ENCODE measurements at places on chromosomes 4 and X.

GRCh38 chr4:33171873-33172525, 2451.8 kb downstream of the PCDH7 start:
- no peak for DNase-seq

- peak; percentile 45 for DNase-seq
These were observed 197.9 kb downstream of the MGST2 start for GRCh38 chr4:139863531-139863930.

- DNase-seq, result no peak
These were observed 24.7 kb downstream of the EIF2S3 start for GRCh38 chrX:24079411-24079810.

DNA sequence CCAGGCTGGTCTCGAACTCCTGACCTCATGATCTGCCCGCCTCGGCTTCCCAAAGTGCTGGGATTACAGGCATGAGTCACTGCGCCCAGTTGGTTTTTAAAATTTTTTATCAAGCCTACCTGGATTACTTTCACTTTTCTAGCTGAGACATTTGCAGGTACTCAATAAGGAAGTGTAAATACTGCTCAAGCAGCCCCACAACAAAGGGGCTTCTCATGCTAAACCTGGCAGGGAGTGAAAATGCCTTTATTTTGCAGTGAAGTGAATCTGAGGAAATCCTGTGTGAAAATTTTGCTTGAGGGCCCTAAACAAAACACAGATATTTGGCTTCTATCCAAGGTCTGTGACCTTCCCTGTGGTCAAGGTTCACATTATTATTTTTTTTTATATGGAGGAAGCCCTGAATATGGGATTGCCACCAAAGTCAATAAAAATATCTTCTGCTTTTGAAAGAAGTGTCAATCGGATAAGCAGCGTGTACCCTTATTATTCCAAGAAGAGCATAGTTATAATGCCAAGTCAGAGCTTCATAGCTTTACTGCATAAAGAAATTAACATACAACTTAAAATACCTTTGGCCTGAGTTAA, 481.0 kb downstream of the SH2D1A start:
- DNase-seq, result no peak

DNA sequence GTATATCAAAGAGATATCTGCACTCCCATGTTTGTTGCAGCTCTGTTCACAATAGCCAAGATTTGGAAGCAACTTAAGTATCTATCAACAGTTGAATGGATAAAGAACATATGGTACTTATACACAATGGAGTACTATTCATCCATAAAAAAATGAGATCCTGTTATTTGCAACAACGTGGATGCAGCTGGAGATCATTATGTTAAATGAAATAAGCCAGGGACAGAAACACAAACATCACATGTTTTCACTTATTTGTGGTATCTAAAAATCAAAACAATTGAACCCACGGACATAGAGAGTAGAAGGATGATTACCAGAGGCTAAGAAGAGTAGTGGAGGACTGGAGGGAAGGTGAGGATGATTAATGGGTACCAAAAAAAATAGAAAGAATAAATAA, 14.2 kb downstream of the IQCM start:
- no peak for DNase-seq

- DNase-seq, result no peak
These were observed 46.5 kb downstream of the RELL1 start for GRCh38 chr4:37639551-37640285.

GRCh38 chr4:164748375-164748774, 5.6 kb upstream of the SMIM31 start:
- peak; percentile 32 for DNase-seq

- no peak for DNase-seq
These were observed 5.0 kb downstream of the LNX1 start for GRCh38 chr4:53586121-53586816.

DNA sequence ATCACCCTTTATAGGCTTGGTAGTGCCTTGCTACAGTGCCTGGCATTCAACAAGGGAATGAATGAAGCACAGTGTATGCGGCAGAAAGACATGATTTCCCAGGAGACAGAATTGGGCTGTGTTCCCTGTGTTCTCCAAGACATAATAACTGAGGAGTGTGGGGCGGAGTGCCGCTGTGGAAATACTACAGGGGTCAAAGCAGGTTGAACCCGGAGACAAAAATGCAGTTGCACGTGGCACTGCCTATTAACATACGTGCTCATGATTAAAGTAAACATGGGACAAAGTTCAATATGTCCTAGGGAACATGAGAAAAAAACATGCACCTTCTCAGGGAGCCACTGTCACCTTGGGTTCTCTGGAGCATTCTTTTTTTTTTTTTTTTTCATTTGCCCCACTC, 820.8 kb downstream of the RPA4 start:
- no peak for DNase-seq

GRCh38 chr4:91837608-91838029, 466.1 kb upstream of the GRID2 start:
- DNase-seq, result no peak

- no peak for DNase-seq
These were observed 29.0 kb downstream of the LRBA start for GRCh38 chr4:150986085-150986484.

- DNase-seq, result peak; percentile 76
These were observed 40.4 kb downstream of the ENPEP start for GRCh38 chr4:110516106-110516922.

DNA sequence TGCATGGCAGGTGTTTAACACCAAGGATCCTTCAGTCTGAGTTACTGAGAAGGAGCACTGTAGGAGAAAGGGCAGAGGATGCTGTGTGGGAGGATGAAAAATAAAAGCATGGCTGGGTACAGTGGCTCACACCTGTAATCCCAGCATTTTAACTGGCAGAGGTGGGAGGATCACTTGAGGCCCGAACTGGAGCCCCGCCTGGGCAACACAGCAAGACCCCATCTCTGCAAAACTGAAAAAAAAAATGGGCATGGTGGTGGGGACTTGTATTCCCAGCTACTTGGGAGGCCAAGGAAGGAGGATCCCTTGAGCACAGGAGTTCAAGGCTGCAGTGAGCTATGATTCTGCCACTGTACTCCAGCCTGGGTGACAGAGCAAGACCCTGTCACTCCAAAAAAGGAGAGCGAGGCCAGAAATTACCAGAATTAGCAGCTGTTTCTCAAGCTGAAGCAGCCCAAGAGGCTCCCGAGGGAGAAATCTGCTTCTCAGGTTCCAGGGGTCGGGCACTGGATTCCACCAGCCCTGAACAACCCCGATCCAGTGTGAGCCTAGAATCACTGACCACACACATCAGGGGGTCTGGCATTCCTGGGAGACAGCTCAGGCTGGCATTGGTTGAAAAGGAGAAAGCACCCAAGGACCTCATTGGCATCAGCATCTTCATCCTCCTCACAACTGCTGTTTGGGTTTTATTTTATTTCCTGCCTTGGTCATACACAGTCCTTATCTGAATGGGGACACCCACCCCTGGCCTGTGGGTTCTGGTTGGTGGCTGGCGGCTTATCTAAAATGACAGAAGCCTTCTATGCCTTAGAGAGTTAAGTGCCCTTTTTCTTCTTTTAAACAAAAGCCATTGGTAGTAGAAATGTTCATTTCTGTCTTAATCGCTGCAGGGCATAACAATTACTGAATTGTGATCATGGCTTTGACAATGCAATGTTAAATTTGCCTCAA, 66.3 kb upstream of the TRIM2 start:
- DNase-seq, result no peak

DNA sequence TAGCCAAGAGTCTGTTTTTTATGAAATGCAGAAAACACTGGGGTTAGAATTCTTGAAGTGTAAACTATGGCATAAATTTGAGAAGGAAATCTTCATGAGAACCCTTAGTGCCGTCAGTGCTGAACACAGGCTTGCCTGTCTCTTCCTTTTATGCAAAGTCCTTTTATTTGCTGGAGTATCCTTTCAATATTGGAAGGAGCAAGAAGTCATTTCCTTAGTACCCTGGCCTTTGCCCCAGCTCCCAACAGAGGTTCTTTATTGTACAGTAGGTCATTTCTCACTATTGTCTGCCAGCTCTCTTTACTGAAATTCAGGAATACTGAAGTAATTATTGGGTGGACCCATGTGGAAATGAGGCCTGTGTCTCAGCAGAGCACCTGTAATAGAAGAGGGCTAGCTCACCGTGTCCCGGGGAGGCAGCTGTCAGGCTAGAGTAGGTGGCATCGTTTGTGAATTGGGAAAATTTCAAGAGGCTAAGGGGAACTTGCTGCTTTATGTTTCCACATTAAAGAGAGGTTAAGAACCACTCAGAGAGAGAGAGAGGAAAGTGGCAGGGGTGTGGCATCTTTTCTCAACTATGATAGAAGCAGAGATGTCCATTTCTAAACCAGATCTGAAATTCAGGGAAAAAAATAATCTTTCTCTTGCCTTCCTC, 8.7 kb downstream of the FHDC1 start:
- no peak for DNase-seq

DNA sequence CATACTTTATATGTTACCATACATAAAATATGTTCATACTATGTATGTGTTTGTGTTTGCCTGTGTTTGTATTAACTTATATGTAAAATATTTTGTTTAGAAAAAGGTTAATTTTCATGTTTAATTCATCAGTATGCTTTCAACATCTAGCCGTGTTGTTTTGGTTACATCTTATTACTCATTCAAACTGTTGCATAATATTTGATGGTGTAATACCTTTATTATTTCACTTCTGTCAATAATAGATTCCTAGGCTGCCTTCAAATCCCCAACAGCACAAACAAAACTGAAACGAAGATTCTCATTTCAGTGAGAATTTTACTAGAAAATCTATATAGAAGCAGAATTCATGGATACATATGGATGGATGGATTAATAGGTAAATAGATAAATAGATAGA, 462.3 kb upstream of the ADGRL3 start:
- DNase-seq, result no peak

- DNase-seq, result no peak
These were observed 194.8 kb downstream of the SOWAHB start for GRCh38 chr4:76703123-76703490.

DNA sequence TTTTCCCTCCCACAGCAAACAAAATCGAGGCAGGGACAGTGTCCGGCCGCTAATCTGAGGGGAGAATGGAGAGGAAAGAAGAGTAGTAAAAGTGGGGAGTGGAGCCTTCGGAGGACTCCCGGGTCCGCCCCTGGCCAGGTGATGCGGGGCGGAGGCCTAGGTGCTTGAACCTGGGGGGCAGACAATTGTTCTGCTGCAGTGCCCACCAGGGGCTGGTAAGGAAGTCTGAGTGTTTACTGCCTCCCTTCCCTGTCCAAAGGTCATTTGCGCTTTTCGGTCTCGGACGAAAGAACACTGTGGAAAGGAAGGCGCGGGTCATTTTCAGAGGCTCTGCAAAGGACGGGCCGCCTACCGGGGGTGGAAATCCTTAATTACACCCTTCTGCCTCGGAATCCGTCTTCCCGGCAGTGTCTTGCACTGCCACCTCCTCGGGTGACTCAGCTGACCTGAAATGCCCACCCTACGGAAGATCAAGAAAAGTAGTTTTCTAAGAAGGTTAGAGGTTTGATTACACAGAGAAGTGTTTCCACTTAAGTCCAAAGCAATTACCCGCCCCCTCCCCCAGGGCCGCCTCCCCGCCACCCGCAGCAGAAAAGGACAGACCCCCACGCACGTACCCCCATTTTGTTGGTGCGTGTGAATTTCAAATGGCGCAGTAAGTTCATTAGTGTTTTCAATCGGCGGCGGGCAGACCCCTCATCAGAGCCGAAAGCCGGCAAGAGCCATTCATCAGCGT, 99.9 kb upstream of the TENM3 start:
- DNase-seq, result no peak

- DNase-seq, result no peak
These were observed 93.3 kb downstream of the HMX1 start for GRCh38 chr4:8778291-8778690.

DNA sequence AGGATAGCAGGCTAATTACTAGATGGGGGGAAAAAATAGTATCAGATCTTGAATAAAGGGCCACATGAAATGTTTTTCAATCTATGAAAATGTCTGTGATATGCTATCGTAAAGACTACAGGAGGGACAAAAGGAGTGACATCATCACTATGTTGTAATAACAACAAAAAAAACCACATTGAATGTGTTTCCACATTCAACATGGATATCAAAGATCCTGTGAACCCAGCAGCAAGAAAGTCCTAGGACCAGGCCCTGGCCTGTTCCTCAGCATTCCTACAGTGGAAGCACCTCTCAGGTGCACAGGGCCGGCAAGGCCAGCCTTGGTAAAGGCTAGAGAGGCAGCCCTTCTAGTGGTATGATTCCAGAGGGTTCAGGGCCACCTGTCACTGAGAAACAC, 118.3 kb downstream of the RELL1 start:
- peak; percentile 34 for DNase-seq

GRCh38 chrX:103626855-103627254, 1.9 kb upstream of the TCEAL1 start:
- DNase-seq, result peak; percentile 55

- DNase-seq, result peak; percentile 59
These were observed 260.9 kb upstream of the RPS6KA3 start for GRCh38 chrX:20527558-20528011.

GRCh38 chr4:102557636-102558035, 56.5 kb downstream of the NFKB1 start:
- DNase-seq, result no peak

GRCh38 chrX:108494406-108495090, 54.9 kb downstream of the COL4A5 start:
- DNase-seq, result no peak

DNA sequence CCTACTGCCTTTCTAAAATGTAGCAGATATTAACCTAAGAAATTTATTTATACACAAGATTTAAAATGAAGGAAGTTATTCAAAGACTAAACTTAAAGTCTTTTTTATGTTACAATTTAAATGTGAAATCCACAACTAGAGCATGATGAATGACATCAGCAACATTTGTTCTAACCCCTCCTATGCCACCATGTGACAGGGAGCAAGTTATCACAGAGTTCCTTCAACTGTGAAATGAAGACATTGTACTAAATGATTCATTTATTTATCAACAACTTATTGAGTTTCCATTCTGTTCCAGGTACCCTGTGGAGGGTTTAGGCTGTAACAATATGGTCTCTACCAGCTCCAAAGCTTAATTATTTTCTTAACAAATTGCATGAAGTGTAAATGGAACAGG, 76.9 kb downstream of the SLC39A8 start:
- DNase-seq, result no peak

DNA sequence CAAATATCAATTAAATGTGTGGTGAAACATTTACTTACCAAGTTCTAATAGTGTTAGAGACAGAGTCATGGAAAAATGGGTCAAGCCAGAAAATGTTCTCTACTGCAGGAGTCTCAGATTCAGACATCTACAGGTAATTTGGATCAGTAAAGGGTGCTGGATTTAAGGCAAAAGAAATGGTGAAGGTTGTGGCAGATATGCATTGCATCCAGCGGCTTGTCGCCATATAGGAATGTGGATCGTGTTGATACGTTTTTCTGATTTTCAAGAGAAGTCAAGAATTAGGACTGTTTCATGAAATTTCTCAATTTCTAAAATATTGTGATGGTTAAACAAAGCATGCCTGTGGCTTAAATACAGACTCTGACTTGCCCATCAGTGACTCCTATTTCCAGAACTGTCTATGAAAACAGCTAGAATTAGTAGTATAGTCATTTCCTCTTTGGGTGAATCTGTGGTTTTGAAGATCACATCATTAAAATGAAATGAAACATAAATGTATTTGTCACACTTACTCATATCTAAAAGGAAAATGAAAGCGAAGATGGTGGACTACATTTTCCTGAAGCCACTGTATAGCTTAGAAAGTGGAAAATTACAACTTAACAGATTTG, 110.1 kb upstream of the VEGFC start:
- no peak for DNase-seq

GRCh38 chrX:119579414-119579813, 5.1 kb downstream of the UBE2A start:
- DNase-seq, result no peak

GRCh38 chr4:124804041-124804440, 91.5 kb upstream of the ANKRD50 start:
- DNase-seq, result no peak

GRCh38 chrX:37824491-37825214, 22.7 kb downstream of the DYNLT3 start:
- DNase-seq, result no peak

Measured in suppressor macrophage (primary cell).